ENCODE measurements at places on chromosomes 11 and 22.

GRCh38 chr11:78828676-78829075 is 254.0 kb upstream of the NARS2 start:
- no peak for DNase-seq

DNA sequence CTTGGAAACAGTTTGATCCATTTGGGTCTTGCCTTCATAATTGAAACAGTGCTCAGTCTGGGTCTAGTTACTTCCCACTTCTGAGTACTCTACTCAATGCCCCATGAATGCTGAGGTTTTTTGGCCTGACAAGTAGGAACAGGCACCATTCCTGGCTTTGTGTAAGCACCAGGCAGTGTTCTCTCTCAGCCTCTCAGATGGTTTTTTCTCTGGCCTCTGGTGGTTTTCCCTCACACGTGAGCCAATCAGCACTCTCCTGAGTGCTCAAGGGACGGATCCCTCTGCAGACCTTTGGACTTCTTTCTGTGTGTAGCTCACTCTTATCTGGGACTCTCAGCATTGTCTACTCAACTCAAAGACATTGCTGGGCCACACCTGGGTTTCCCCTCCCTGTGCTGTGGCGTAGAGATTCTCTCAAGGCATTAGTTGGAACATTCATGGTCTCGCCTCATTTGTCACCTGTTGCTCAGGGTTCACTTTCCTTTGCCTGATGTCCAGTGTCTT is 21.3 kb downstream of the SIK2 start:
- DNase-seq, result no peak

DNA sequence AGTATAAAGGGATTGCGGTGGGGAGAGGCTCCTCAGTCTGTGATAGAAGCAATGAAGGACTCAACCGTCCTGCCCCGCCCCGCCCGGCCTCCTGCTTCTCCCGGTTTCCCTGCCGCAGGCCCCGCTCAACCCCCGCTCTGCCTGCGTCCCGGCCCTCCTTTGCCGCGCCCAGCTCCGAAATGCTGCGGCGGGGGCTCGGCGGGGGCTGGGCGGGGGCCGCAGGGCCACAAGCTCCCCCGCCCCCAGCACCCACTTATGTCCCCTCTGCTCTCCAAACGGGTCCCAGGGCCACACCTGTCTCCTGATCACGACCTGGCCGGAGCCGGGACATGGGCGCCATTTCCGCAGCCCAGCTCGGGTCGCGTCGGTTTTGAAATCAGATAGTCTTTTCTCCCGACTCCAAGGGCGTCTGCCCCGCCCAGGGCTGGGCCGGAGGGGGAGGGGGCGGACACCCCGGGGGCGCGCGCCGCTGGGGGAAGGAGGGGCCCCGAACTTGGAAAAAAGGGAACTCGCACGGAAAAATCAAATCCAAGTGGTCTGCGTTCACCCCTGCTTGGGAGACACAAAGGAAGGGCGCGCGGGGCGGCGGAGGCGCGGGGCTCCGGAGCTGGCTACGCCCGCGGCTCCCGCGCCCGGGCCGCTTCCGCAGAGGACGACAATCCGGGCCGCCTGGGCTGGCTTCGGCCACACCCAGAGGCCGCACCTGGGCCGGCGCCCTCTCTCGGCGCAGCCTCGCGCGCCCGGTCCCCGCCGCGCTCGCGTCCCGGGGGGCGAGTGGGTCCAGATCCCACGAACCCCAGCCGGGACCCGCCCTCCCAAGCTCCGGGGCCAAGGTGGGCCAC is 70.6 kb upstream of the EP300 start:
- DNase-seq, result peak; percentile 45

GRCh38 chr22:48976556-48977535 is 850.8 kb downstream of the BRD1 start:
- no peak for DNase-seq

DNA sequence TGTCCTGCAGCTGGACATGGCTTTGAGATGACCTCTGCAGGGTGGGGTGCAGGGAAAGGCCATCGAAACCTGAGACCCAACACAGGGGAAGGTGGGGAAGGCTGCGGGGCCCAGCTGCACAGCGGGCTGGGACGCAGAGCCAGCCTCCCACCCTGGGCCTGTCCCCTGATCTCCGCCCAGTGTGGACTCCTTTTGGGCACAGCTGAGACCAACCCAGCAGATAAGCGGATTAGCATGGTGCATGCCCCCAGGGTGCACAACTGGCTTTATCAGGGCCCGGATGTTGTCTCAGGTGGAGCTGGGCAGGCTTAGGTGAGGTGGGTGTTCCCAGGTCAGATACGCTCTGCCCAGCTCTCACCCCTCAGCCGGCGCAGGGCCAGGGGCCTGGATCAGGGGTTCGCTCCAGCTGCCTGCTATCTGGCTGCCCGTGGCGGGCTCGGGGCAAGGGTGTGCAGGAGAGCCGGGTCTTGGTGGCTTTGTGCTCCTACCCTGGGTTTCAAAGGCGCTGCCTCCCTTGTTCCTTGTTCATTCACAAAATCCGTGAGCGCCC is 28.1 kb upstream of the MUC5AC start:
- DNase-seq, result no peak

GRCh38 chr22:39965748-39966147 is 5.6 kb downstream of the TMA7B start:
- no peak for DNase-seq

GRCh38 chr11:75576499-75576918 is 14.5 kb downstream of the SERPINH1 start:
- DNase-seq, result peak; percentile 75

GRCh38 chr11:128632141-128632791 is 44.9 kb upstream of the ETS1 start:
- no peak for DNase-seq

DNA sequence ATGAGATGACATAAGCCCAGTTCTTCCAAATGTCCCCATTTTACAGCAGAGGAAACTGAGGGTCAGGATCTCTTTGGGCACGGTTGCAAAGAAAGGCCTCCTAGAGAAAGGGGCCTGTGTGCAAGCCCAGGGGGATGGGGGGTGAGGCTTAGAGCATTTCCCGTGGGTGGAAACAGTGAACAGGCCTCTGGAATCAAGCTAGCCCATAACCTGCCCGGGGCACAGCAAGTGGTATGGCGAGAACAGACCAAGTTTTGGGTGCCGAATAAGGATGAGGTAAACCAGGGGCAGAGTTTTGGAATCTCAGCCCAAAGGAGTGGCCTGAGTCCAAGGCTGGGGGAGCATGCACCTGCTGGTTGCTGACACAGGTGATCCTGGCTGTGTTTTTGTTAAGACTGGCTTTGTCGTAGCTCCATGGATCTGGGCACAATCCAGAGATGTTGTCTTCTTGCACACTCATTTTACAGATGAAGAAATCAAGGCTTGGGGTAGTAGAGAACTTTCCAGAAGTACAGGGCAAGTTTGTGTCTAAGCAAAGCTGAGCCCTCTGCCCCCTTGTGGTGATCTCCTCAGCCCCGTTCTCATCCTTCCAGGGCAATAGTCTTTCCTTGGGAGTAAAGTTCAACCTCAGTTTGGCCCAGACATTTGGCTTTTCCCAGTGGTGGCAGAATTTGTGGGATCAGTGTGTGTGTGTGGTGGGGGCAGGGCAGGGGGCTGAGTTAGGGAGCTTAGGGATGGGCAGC is 53.5 kb upstream of the MYEOV start:
- DNase-seq, result no peak

DNA sequence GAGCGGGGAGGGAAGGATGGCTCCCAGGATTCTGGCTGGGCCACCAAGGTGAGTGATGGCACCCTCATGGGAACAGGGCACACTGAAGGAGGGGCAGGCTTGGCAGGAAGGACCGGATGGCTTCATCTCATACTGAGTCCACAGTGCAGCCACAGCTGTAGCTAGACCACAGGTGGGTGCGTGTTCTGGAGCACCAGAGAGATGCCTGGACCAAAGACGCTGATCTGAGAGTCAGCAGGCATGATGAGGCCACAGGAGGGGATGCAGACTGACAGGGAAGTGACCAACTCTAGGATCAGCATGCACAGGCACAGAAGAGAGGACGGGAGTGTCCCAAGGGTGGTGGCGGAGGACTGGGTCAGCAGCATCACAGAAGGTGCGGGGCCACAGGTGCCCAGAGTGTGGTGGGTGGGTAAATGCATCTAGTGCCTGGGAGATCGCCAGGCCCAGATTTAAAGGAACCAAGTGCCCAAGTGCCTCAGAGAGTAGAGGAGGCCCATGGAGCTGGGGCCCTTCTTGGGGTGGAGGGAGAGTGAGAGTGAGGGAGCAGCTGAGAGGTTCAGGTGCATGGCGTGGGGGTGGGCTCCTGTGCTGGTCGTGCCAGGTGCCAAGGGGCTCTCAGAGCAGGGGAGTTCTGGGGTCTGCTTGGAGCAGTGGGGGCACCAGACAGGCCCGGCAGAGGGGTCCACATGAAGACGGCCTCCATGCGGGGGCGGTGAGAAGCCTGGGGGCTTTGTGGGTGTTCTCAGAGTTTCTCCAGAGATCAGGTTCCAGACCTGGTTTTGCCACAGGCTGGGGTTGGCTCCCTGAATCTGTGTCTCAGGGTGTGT is 113.7 kb downstream of the CEP164 start:
- no peak for DNase-seq

- DNase-seq, result no peak
These were observed 218.2 kb upstream of the CCDC179 start for GRCh38 chr11:23078289-23078971.

- no peak for DNase-seq
These were observed 49.9 kb downstream of the STIM1 start for GRCh38 chr11:3905080-3905953.

DNA sequence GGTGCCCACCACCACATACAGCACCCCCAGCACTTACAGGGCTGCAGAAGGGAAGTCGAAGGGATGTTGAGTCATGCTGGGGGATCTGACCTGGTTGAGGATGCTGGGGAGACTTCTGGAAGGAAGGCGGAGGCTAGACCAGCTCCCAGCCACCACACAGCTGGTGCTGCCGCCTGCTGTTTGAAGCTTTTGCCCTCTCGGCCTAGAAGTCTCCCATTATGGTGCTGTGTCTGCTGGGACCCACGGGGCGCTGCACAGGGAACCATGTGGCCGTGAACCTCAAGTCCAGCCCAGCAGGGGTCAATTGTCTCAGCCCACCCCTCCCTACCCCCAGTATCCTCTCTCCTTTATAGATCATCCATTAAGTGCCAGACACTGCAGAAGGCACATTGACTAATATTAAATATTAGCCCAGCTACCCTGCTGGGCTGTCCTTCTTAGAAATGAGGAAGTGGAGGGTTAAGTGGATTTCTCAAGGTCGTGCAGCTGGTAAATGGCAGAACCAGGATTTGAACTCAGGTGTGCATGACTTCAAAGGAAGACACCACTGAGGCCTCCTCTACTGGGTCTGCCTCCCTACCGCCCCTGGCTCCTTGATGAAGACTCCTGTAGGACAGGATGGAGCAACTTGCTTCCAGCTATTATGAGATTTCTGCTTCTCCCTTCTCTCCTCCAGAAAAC is 49.7 kb downstream of the CYTH4 start:
- DNase-seq, result no peak

- no peak for DNase-seq
These were observed 3.4 kb upstream of the ZC3H12C start for GRCh38 chr11:110089617-110090282.
